Stimulated activated CD4-positive, alpha-beta T cell treated with anti-CD3 and anti-CD28 coated beads, TNF-alpha, amount 100 ng/mL, for 1 hour (primary cell): ENCODE measurements at places on chromosomes 2 and 18.

- DNase-seq: no peak
These were observed 134.7 kb downstream of the RIF1 start for GRCh38 chr2:151544449-151544848.

DNA sequence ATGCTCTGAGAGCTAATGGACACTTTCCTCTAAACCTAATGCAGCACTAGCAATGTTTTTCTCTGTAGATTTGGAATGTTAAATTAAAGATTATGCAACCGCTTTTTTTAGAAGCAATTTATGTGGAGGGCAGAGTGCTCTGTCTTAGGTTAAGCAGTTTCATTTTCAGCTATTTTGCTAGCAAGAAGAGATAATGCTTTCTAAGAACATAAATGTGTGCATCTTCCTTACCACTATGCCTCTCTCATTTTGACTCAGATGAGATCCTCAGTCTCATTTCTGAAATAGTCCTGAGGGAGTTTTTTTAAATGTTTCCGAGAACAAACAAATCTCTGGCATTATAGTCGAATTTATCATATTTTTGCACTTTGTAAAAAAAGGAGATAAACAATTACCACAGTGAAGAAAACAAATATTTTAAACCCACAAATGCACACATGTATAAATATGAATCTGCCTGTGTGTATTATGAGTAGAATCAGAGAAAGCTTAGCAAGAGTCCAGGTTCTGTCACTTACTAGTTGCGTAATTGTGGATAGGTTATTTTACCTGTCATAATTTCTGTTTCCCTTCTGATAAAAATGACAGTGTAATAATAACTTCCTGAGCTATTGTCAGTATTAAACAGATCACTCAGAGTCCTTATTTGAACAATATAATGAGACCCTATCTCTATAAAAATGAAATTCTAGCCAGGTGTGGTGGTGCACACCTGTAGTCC is 207.7 kb upstream of the CRIM1 start:
- DNase-seq: no peak

- DNase-seq: no peak
These were observed 98.7 kb downstream of the TFCP2L1 start for GRCh38 chr2:121186261-121186660.

DNA sequence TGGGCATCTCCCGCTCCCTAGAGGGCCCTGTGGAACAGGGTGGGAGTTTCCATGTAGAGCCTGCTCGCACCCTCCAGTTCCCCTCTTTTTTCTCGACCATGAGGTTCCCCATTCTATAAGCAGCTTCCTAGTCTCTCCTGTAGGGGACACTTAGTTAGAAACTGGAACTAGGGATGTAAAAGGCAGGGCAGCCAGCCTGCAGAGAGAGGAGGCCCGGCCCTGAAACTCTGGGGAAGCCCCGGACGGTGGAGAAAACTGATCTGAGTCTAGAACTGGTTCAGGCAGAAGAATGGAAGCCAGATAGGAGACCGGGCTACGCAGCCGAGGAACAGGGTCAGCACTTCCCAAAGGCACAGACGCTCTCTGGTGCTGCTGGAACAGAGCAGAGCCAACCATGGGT is 51.6 kb upstream of the ATG16L1 start:
- no peak for DNase-seq

GRCh38 chr2:102848366-102848839 is 86.6 kb downstream of the TMEM182 start:
- no peak for DNase-seq
